Pons (tissue), 1 donor: ENCODE measurements at places on chromosomes 7 and 10.

GRCh38 chr7:106369352-106369751 lies 84.6 kb upstream of the NAMPT start:
- DNase-seq, result no peak

- DNase-seq, result no peak
Observed at GRCh38 chr10:23192712-23193434, 761 bp downstream of the PTF1A start.

DNA sequence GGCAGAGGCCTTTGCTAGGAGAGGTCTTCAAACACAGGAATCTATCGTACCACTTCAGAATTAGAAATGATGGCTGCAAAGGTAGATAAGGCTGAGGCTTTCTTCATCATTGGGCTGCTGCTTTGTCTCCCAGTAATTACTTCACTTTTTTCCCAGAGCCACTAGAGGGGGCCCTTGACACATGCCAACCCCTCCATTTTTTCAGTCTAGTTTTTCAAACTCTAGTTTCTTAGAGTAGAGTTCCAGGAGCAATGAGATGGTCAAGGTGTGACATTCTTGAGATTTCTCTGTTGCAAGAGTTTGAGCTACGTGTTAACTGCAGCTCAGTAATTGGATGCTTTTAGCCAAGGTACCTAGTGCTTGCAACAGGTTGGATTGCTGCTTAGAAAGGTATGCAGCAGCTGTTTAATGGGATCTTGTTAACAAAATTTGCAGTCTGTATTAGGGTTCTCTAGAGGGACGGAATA lies 33.8 kb upstream of the RBM20 start:
- peak; percentile 51 for DNase-seq

GRCh38 chr10:16943295-16944285 lies 126.4 kb upstream of the RSU1 start:
- DNase-seq, result no peak

DNA sequence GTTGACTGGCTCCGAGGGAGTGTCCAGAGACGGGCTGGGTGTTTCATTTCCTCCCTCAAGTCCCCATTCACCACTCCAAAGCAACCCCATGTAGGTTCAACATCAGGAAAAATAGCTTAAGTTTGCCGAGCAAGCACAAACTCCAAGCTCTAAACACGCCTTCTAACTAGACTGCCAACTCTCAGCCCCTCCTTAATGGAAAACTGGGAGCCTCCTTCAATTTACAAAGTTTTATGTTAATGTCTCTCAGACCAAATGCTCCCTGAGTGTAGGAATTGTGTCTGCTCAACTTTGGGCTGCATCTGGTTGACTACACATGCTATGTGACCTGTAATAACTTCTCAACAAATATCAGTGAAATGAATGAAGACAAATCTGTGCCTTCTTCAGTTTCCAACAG lies 87.5 kb downstream of the FAM204A start:
- no peak for DNase-seq

DNA sequence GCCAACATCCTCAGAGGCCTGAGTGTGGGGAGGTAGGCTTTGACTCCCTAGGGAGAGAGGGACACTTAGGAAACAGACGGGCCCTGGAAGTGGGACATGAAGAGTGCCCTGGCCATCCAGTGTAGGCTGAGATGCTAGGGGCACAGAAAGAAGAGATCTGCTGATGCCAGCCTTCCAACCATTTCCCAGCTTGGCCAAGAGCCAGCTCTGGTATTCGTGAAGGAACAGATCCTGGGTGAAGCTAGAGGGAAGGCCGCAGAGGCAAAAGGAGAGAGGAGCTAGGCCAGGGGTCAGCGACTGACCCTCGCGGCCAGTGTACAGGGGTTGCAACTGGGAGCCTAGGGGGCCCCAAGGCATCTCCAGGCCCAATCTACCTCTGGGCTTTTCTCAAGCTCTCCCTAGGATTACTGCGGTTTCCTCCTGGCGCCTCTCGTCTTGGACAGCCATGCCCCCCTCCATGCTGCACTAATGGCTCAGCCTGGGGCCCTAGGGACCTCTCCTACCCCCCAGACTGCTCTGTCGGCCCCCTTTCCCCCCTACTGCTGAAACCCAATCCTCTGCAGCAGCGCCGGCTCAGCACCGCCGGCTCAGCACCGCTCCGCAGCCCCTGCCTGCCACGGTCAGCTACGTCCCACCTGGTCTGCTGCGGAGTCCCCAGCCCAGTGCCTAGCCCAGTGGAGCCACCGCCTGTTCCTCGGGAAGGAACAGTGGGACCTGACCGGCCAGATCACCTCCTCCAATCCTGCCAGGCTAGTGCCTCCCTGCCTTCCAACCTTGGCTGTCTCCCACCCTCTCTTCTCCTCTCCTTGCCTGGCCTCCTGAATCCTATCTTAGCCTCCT lies at the start of gene ASIC3:
Gene ASIC3 (plus strand): TSS at position 556 of the 840 bp plus-strand sequence. CDS start 355 bp downstream, outside the sequence.
- no peak for DNase-seq

- no peak for DNase-seq
Observed at GRCh38 chr10:6038071-6038631, 24.0 kb downstream of the IL2RA start.

DNA sequence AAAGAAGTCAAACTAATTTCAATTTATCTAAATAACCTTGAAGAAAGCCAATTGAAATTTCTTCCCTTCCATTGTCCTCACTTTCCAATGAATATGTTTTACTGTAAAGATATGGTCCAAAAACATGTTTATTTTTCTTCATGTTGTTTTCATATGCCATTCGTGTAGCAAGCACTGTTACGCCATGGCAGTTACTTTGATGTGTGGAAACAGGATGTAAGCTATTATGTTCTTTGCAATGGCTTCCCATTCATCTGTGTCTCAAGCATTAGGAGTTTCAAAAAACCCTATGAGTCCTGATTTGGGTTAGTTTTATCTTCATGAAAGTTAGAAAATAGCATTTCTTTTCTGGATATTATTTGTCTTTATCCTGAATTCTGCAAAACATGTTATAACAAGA lies 31.0 kb downstream of the GPR141 start:
- no peak for DNase-seq

GRCh38 chr7:106766551-106766950 lies 98.5 kb upstream of the PIK3CG start:
- no peak for DNase-seq

DNA sequence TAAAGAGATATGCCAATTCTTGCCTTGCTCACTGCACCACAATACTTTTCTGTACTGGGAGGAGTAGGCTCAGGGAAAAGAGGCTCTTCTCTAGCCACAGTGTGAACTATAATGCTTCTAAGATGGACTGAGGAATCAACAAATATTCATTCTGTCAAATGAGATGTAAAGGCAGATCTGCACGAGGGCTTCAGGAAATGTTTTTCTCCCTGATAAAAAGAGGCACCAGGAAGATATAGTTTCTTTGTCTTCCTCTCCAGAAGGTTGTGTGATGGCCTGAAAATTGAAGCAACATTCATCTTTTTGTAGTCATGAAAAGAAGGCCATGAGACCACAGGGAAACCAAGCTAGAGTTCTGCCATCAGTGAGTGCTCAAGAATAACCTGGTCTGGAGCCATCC lies 79.1 kb upstream of the NME8 start:
- no peak for DNase-seq

- DNase-seq, result no peak
Observed at GRCh38 chr7:2480070-2480408, 3.8 kb upstream of the GRIFIN start.

DNA sequence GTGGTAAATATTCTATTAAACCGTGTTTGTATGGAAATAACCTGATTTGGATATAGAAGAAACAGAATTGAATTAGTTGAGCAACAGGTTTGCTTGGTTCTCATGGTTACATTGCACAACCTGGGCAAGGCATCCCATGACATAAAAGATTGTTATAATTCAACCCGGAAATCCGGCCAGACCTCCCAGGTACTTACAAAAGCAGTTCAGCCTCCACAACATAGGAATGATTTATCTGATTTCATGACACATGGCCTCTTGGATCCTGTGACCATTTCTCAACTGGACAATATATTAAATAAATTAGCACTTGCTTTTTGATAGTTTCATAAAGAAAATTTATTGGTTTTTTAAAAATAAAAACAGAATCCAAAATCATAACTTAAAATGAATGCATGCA lies 55.1 kb upstream of the PTPN12 start:
- no peak for DNase-seq

DNA sequence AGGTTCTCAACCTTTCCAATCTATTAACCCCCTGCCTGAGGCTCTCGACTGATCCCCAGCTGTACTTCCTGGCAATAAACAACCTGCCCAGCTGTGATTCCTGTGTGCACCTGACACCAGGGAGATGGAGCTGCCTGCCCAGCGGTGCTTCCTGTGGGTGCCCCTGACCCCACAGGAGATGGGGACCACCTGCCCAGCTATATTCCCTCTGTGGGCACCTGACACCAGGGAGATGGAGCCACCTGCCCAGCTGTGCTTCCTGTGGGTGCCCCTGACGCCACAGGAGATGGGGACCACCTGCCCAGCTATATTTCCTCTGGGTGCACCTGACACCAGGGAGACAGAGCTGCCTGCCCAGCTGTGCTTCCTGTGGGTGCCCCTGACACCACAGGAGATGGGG lies 184.0 kb downstream of the DIP2C start:
- no peak for DNase-seq

GRCh38 chr10:96978621-96979154 lies 146.6 kb downstream of the LCOR start:
- no peak for DNase-seq

DNA sequence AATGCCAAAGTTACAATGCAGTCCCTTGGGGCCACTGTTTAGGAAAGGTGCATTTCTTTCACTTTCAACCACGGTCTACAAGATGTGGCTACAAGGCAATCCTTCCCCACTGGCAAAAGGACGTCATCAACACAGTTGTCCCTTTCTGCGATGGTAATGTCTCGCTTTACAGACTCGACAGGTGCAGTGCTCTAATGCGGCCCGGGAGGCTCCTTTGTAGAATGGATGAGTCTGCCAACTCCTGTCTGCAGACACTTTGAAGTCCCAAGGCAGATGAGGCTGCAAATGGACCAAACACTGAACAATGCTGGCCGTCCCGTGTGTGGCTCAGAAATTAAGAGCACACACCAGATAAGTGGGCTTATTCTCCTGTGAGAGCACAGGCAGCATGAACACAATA lies 133.7 kb downstream of the PIP4K2A start:
- no peak for DNase-seq

DNA sequence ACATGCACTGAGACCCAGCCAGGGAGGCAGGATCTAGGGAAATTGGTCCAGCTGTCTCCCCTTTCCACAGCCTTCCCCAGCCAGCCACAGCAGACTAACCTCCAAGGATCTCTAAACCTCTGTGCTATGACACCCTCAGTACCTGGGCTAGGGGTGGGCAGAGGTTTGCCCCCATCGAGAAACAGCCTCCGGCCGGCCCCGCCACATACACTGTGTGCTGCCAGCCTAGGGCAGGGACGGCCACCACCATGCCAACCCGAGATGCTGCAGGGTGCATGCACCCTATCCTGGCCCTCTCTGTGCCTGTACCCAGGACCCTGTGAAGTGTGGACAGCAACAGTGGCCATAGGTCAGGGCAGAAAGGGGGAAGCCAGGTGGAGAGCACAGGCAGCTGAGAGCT lies 58.1 kb downstream of the PARP12 start:
- no peak for DNase-seq
